Right renal pelvis (tissue), 4 donors: ENCODE measurements at places on chromosomes 12 and 14. TPM values are rescaled to one million over a fixed set of nuclear protein-coding genes. Genes with fewer than 3 reads are reported as not detected.

DNA sequence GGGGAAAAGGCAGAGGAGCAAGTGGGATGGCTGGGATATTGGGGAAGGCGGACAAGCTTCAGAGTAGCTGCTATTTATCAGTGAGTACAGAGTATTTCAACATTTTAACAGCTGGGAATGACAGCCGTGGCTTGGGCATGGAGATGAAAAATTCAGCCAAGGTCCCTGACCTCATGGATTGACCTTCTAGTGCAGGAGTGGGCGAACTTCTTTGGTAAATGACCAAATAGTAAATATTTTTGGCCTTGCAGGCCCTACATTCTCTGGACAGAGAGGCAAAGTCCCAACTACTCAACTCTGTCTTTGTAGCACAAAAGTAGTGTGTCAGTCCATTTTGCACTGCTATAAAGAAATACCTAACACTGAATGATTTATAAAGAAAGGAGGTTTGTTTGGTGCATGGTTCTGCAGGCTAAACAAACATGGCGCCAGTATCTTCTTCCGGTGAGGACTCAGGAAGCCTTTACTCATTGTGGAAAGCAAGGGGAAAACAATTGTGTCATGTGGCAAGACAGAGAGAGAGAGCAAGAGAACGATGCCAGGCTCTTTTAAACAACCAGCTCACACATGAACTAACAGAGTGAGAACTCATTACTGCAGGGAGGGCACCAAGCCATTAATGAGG lies 33.6 kb downstream of the TMEM233 start:
- no peak for DNase-seq

DNA sequence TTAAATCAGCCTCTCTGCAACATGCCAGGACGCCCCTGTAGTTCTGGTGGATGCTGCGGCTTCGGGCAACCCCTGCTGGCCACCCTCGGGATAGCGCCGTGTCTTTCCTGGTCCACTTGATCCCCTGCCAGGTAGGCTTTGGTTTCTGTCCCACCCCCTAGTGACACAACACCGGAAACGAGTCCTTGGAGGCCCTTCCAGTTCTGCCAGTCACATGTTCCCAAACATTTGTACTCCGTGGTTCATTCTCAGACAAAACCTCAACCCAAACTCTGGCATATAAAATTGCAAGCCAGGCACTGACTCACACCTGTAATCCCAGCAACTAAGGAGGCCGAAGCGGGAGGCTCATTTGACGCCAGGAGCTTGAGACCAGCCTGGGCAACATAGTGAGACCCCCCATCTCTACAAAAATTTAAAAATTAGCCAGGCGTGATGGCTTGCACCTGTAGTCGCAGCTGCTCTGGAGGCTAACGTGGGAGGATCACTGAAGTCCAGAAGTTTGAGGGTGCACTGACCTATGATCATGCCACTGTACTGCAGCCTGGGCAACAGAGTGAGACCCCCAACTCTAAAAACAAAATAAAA lies 37.0 kb downstream of the RASAL1 start:
- peak; percentile 62 for DNase-seq

The ELK3 gene
- polyA plus RNA-seq, result 65.9 TPM

- no peak for DNase-seq
Observed at GRCh38 chr14:38404100-38404541, 148.2 kb upstream of the CLEC14A start.

The ZNF385A gene
- polyA plus RNA-seq, result 14.0 TPM

DNA sequence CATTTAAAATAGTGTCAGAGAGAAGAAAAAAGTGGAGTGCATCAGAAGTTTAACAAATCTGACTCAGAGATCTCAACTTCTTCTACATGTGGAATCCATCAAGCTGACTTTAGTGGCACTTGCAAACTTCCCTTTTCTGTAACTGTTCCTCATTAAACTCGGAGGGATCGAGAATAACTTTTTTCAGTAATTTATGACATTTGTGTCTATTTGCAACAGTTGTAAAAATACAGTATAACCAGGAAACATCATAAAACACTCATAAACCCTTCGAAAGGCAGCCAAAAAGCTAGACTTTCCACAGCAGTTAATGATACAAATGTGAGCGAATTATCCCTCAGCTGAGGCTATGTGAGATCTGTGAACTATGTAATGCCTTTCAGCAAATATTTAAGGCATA lies 1936.8 kb upstream of the SEL1L start:
- peak; percentile 18 for DNase-seq

GRCh38 chr12:76155157-76155670 lies 70.7 kb upstream of the NAP1L1 start:
- DNase-seq, result no peak

DNA sequence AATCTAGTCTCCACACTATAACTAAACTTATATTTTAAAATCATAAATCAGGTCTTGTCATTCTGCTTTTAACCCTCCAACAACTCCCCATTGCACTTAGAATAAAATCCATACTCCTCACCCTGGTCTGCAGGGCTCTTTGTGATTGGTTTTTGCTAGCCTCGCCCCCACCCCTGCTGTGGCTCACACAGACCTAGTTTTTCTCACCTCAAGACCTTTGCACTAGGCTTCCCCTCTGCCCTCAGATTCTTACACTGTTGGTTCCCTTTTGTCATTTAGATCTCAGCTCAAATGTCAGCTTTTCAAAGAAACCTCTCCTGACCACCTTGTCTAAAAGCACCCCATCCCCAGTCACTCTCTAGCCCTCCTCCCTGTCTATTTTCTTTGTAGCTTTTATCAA lies 10.7 kb upstream of the LHX5 start:
- DNase-seq, result no peak

The DHRS4 gene
- polyA plus RNA-seq, result 64.1 TPM

DNA sequence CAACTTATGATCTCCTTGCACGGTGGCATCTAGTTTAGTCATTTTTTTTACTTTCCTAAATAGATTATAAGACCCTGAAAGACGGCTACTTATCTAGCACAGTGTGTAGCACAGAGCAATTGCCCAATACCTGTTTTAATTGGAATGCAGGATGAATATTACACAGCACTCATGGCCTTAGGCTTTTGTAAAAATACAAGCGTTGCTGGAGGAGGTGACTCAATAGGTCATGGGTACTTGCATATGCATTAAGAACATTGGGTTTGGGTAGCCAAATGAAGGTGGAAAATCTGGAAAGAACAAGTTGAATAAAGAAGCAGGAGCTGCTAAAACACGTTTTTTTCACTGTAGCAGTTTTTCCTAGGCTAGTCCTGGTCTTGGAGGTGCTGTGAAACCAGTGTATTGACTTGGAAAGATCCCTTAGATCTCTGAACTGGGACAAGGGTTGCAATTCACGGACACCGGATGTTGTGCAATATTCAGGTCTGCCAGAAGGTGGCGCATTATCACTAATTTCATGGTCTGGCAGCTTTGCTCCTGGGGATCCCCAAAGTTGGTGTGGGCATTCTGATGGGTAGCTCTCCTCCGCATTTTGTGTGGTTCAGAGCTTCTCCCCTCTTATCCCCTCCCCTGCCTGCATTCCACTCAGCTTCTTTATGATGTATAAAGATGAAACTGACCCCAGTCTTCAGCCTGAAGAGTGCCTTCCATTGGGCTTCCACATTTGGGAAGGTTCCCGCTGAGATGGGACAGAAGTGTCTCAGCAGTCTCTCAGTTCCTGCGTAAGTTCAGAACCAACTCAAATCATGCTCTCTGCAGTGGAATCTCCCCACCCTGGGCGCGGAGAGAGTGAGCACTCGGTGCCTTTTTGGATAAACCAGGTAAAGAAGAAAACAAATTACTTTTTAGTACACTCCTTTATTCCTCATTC lies 278.3 kb downstream of the NRXN3 start:
- peak; percentile 3 for DNase-seq

- DNase-seq, result no peak
Observed at GRCh38 chr12:30973175-30973574, 46.6 kb downstream of the TSPAN11 start.

The DPF3 gene
- 6.2 TPM for polyA plus RNA-seq

DNA sequence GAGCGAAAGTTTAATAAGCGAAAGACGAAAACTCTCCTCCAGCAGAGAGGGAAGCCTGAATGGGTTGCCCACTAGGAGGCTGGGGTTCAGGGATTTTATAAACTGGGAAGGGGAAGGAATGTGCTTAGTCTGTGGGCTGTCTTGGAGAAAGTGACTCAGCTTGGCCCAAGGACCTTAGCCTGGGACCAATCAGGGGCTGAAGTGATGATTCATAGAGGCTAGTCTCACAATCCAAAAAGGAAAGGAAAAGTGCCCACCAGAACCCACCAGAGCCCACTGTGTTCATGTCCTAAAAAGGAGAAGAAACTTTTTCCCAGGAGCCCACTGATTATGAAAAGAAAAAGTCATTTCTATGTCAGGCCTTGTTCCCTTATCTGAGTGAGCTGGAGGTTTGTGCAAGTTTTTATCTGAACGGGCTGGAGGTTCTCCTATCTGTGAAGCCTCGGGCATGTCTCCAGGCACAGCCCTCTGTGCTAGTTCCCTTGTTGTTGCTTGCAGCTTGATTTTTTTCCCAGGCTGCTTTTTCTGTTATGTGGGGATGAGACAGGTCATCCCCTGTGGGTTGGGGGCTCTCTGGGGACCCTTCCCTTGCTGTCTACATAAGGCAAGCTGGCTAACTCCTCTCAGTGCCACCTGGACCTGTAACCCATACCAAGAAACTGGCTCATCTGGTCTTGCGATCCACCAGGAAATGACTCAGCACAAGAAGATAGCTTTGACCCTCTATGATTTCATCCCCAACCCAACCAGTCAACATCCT lies 8.3 kb upstream of the GOLGA5 start:
- DNase-seq, result no peak

DNA sequence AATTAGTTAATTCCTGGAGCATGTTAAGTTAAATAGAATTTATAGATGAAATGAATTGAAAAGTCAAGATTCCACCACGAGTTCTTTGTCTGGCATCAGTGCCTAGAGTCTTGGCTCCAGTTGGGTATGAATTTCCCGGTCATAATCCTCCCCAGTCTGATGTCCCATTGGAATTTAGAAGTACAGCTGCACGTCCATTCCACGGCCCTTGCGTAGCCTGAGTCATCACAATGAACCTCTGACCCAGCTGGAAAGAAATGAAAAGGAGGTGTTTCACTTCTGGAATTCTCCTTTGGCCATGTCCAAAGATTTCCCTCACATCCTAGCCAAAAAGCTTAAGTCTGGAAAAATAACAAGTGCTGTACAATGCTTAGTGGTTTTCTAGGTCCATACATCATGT lies 122.7 kb downstream of the KICS2 start:
- no peak for DNase-seq

GRCh38 chr12:100656856-100657255 lies 83.4 kb downstream of the GAS2L3 start:
- DNase-seq, result no peak

DNA sequence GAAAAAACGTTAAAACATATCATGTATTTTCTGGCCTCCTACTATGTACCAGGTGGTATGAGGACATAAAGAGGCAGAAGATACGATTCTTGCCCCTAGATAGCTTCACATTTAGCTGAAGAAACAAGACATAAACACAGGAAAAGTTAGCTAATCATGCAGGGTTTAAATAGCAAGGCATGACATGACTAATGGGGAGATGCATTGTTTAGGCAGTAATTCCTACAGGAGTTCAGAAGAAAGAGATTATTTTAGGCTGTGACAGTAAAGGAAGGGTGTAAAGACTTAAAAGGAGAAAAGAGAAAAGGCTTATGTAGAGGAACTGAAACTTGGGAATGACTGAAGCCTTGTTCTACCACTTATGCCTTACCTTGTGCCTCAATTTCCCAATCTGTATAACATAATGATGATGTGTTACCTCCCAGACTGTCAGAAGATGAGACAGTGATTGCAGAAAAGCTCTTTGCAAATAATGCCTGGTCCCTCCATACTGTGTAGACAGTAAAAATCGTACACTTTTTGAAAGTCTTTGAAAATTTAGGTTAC lies 44.4 kb downstream of the PRKCH start:
- DNase-seq, result no peak

The TAS2R7 gene
- not detected for polyA plus RNA-seq

DNA sequence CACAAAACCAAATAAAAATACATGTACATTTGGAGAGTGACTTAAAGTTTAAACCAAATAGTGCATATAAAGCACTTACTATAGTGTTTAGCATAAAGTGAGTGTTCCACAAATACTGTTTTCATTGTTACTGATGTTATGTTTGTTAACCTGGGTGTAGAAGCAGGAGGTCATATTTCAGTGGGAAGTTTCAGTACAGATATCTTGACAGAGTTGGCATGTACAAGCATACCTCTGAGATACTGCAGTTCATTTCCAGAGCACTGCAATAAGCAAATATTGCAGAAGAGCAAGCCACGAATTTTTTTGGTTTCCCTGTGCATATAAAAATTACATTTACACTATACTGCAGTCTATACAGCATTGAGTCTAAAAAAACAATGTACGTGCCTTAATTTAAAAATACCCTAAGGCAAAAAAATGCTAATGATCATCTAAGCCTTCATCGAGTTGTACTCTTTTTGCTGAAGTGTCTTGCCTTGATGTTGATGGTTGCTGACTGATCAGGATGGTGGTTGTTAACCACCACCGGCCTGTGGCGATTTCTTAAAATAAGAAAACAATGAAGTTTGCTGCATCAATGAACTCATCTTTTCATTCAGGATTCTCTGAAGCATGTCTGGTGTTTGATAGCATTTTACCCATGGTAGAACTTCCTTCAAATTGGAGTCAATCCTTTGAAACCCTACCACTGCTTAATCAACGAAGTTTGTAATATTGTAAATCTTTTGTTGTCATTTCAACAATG lies 361.1 kb upstream of the RPL10L start:
- no peak for DNase-seq

The STON2 gene
- polyA plus RNA-seq, result 44.7 TPM

GRCh38 chr14:84963518-84963917 lies 566.4 kb upstream of the FLRT2 start:
- DNase-seq, result no peak

GRCh38 chr12:100632445-100632892 lies 59.0 kb downstream of the GAS2L3 start:
- DNase-seq, result no peak

The DCP1B gene
- polyA plus RNA-seq, result 34.7 TPM

DNA sequence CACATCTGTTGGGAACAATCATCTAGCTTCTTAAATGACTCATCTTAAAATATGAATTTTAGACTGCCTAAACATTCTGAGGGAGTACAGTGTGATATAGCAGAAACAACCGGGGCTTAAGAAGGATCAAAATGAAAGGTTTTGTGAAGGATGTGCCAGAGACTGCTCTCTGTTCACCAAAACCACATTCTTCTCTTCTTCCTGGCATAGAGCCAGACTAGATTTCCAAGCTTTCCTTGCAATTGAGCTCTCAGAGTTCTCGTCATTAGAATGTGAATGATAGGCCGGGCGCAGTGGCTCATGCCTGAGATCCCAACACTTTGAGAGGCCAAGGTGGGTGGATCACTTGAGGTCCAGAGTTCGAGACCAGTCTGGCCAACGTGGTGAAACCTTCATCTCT lies 94.5 kb downstream of the LRRIQ1 start:
- no peak for DNase-seq

GRCh38 chr12:111685322-111685810 lies 390 bp downstream of the BRAP start:
- DNase-seq, result no peak

GRCh38 chr12:49667325-49668090 lies 39.7 kb downstream of the FMNL3 start:
- no peak for DNase-seq

GRCh38 chr14:58707949-58708348 lies 70.2 kb downstream of the DACT1 start:
- DNase-seq, result no peak

The OR4E1 gene
- not detected for polyA plus RNA-seq

The HOXC4 gene
- polyA plus RNA-seq, result 53.0 TPM

GRCh38 chr12:2325519-2325918 lies 272.7 kb downstream of the CACNA1C start:
- no peak for DNase-seq
